ENCODE measurements at places on chromosomes 7 and 10.

DNA sequence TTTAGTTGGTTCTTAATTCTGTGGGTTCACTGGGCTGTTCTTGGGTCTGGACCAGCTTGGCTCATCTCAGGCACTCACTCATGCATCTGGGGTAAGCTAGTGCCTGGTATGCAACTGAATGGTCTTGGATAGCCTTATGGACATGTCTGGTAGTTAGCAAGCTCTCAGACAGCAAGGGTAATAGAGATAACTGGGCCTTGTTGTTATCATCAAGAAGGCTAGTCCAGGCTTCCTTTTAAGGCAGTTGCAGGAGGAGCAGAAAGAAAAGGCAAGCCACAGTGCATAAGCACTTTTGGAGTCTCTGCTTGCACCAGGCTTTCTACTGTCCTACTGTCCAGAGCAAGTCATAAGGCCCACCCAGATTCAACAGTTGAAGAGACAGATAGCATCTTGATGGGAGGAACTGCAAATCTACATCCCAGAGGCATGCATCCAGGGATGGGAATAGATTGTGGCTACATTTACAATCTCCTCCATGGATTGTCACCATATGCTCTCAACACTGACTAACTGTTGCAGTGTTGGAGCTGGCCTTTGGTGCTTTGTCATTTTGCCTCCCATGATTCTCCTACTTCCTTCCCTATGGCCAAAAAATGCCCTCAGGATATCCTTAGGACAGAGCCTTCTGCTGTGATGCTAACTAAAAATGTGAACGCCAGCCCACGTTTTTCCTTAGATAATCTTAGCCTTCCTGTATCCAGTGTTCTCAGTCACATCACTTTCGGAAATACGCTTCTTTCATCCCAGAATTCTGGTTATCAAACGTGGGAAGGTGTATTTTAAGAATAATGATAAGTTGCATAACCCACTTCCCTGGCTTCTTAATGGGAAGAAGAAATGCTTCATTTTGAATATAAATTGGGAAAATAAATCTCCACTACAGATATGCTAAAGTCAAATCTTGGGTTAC lies 3.6 kb downstream of the GIMAP4 start:
- DNase-seq: no peak

- no peak for DNase-seq
These were observed 521.1 kb upstream of the POT1 start for GRCh38 chr7:125450749-125451148.

- DNase-seq: no peak
These were observed 60.1 kb downstream of the ZNF783 start for GRCh38 chr7:149321978-149322541.

DNA sequence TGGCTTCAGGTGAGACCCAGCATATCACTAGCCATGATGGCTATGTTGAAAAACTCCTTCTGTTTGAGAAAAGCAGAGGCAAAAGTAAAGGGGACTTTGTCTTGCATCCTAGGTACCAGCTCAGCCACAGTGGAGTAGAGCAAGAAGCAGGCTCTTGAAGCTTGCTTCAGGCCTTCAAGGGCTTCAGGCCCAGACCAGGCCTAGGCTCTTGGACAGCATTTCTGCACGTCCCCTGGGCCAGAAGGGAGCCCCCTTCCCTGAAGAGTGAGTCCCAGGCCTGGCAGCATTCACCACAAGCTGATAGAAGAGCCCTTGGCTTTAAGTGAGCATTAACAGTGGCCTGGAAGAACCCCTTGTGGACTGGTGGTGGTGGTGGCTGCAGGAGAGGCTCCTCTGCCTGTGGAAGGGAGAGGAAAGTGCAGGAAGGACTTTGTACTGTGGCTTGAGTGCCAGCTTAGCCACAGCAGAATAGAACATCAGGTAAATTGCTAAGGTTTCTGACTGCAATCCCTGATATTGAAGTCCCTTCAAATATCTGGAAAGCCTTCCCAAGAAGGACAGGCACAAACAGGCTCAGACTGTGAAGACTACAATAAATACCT lies 28.1 kb upstream of the FAM171A1 start:
- DNase-seq: no peak

- no peak for DNase-seq
These were observed 37.7 kb downstream of the CNPY1 start for GRCh38 chr7:155508376-155509358.

DNA sequence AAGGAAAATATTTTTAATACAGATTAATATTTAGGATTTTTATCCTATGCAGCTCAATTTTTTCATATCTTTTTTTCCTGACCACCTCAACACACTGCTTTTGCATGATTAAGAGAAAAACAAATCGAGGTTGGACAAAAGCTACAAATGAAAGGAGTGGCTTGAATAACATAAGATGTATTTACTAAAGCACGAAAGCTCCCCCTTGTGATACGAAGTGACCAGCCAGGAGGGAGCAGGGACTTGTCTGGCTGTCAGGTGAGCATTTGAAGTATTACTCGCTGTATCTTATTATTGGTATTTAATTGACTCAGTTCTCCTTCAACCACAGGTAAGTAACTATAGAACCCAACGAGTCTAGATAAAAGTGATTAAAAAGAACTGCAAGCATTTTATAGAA lies 265.2 kb upstream of the PHF14 start:
- peak; percentile 32 for DNase-seq

DNA sequence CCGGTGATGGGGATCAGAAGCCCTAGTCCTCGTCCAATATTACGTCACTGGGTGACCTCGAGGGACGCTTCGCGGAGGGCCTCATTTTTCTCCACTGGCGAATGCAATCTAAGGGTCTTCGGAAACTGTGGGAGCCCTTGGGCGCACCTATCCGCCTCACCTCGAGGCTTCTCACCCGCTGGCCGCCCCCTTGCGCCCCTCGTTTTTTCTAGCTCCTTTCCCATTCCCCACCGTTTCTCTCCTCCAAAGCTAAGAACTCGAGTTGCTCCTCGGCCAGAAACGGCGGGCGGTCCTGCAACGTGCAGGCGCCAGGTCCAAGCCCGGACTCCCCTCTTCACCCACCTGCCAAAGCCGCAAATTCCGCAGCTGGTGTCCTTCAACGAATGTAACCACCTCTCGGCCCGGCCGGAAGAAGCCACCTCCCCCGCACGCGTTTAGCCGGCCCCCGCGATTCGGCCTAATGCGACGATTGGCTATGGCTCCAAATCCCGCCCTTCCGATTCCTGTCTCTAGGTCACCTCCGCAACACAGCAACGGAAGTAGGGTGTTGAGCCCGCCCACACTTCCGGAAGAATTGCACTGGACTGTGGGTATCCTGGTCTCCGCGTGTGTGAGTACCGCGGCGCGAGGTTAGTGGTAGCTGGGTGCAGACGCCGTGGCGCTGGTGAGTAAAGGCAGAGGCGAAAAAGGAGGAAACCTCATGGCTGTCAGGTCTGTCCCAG lies at the start of the genes ATP5MK and PDCD11:
TSS of gene ATP5MK (minus strand) at position 409 of the 722 bp plus-strand sequence. CDS start 4,018 bp downstream, outside the sequence.
TSS of gene PDCD11 (plus strand) at position 560 of the 722 bp plus-strand sequence. CDS start 1,801 bp downstream, outside the sequence.
- DNase-seq: peak; percentile 90

GRCh38 chr7:151993977-151994676 lies 31.3 kb upstream of the GALNT11 start:
- DNase-seq: no peak

DNA sequence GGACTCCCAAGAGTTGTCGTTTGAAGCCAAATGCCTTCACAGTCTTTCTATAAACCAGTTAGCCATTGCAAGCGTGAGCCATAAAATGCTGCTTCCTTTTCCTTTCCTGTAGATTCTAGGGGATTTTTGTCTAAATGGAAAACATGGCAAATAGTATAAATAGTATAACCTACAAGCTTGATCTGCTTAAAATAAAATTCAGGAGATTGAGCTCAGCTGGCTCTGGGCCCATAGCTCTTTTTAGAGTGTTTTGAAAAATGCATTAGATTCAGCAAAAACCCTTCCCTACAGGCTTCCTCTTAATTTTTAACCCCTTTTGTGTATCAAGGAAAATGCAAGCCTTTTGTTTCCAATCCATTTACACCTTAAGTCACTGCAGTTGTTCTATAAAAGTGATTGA lies 190.1 kb upstream of the GDF10 start:
- DNase-seq: no peak

GRCh38 chr7:151837285-151838042 lies 39.5 kb downstream of the PRKAG2 start:
- no peak for DNase-seq

GRCh38 chr10:60595852-60596251 lies 182.4 kb upstream of the CDK1 start:
- no peak for DNase-seq

DNA sequence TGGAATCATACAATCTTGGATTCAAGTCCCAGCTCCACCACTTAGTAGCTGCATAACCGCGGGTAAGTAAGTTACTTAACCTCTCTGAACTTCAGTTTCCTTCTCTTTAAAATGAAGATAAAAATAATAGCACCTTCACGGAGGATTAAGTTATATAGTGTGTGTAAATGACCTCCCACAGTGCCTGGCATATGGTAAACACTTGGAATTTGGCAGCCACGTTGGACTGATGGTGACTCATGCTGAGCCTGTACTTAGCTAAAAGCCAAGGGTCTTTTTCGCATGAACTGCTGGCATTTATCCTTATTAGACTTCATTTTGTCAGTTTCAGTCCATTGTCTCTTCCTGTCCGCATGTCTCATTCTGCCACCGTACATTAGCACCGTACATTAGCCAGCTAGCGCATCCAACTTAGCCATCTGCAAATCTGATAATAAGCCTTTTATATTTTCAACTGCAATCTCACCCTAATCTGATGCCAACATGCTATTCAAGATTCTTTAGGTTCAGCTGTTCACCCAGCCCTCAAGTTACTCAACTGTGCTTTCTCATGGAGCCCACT lies 11.2 kb downstream of the SLC13A4 start:
- peak; percentile 94 for DNase-seq

DNA sequence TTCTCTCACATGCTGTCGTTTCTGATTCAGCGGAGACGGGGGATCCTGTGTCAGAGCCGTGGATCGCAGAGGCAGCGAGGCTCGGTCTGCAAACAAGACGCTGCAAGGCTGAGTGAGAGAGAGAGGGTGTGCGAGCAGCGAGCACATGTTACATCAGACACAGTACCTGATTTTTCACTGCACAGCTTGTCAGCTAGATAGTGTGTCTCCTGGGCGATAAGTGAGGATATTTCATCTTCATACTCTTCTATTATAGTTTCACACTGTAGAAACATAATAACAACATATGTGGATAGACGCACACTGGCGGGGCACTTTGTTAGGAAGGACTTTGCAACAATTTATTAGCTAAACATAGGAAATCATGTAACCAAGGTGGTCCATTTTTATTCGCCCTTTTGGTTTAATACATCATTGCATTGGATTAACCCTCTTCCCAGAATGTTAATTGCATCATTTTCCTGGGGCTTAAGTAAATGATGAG lies 39.5 kb downstream of the CNPY1 start:
- no peak for DNase-seq

DNA sequence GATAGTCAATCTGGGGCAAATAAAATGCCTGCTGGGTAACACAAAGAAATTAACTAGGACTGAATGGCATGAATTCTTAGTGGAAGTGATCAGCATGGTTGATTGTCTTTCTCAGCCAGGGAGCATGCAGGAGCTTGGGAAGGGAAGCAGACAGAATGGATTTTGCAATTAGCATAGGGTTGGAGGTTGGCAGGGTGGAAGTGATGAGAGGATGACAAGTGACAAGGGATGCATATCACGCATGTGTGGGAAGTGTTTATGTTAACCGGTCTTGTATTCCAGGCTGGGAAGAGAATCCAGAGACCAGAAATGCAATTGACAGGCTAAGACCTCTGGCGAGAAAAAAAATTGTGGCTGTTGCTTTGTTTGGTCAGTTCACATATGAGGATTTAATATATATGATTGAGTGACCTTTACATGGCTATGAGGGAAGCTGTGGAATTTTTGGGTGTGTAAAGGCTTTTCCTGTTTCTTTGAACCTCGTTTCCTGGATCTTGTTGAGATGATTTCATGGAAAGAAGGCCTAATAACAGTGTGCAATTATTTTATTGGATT lies 8.3 kb downstream of the MDFIC start:
- DNase-seq: no peak

DNA sequence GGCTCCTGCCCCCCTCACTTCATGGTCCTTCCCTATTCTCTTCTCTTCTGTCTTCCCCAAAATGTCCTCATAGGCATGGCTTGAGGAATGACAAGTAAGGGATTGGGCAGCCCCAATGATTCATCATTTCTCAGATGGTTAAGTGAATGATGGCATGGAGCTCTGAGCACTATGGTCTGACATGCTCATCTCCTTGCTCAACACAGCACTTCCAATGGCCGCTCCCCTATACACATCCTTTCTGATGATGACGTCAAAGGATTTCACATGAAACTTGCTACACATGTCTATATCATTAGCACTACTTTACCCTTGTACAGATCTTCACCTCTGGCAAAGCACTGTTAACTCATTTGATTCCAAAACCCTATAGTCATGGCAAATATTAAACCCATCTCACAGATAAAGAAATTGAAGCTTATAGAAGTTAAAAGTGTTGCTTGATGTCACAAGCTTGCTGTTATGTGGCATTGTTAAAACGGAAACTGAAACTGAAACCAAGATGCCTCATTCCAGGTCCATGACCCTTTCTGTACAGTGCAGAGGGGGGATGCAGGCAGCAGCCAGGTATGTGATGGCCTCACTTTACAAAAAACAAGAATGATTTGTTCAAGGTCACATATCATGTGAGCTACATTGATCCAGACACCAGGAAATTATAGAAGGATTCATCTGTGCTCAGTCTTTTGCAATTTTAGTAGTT lies 90.0 kb upstream of the PLXNA4 start:
- DNase-seq: no peak
